ENCODE measurements at places on chromosomes 6 and 20.

DNA sequence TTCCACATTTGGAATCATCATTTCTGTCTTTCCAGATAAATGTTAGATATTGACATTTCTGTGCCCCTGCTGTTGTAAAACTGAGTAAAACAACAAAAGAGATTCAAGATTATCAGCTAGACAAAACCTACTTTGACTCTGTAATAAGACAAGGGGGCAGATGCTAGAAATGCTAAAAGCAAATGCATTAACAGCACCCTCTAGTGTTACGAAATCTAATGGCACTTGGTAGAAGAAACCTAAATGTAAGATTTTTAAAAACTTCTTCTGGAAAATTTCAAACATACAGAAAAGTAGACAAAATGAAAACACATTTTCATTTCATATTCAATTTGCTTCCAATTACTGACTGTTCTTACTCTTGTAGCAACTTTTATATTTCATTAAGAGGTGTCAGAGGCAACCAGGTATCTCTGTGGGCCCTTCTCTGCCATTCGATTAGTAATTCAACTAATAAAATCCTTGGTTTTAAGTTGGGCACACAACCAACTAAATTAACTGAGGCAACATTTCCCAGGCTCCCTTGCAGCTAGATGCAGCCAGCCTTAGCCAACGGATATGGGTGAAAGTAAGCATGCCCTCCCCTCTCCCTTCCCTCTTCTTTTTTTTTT lies 45.0 kb downstream of the SLC23A2 start:
- DNase-seq: peak; percentile 36

- DNase-seq: no peak
Measured at GRCh38 chr6:87851674-87852299, 149.8 kb upstream of the AKIRIN2 start.

DNA sequence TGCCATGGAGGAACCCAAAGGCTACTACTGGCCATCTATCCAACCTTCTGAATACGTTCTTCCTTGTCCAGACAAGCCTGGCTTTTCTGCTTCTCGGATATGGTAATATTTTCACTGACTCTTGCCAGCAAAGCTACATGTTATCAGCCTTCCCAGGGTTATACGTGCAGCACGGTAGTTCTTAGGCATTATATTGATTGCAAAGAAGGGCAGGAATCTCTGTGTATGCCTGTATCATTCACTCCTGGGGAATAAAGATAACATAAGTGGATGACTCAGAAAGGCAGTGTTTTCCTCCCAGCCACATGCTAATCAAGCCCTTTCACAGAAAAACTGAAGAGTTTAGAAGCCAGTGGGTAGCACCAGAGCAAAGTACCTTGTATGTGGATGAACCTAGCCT lies 98.7 kb downstream of the ADGRG6 start:
- no peak for DNase-seq

GRCh38 chr6:29516108-29516507 lies 28.4 kb upstream of the MAS1L start:
- DNase-seq: no peak

GRCh38 chr6:63305277-63305676 lies 14.5 kb downstream of the LGSN start:
- no peak for DNase-seq

DNA sequence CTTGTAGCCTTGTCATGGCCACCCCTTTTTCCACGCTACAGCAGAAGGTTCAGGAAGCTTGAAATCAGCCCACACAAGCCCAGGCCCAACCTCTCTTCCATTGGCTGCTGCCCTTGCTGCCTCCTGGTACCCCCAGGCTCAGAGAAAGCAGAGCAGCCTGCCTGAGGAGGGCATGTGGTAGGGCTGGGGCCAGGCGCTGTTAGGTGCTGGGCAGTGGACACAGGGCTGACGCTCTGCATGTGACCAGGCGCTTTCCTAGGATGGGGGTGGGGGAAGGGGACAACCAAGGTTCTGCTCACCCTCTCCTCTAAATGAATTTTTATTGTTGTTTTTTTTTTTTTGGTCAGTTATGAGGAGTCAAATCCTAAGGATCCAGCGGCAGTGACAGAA lies 36.3 kb upstream of the ID1 start:
- no peak for DNase-seq

DNA sequence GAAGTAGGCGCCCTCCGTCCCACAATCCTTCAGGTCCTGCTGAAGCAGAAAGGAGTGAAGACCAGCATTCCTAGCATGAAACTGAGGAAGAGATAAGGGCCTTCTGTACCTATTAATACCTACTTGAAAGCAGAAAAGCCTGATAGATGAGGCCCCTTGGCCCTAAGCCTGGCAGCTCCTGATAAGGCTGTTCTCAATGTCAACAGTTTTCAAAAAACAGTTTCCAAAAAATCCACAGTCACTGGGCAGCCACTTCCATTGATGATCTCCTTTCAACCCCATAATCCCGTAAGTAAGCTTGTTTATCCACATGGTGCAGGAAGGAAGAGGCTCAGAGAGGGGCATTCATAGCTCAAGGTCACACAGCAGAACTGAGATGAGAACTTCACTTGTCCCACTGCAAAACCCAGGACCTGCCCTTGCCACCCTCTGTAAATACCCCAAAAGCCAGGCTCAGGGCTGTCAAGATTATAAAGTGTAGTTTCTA lies 2.8 kb upstream of the E2F1 start:
- DNase-seq: no peak

- no peak for DNase-seq
Measured at GRCh38 chr6:127946388-127946787, 45.5 kb upstream of the THEMIS start.

- DNase-seq: peak; percentile 83
Measured at GRCh38 chr20:1569415-1569881, 11.9 kb upstream of the SIRPD start.

DNA sequence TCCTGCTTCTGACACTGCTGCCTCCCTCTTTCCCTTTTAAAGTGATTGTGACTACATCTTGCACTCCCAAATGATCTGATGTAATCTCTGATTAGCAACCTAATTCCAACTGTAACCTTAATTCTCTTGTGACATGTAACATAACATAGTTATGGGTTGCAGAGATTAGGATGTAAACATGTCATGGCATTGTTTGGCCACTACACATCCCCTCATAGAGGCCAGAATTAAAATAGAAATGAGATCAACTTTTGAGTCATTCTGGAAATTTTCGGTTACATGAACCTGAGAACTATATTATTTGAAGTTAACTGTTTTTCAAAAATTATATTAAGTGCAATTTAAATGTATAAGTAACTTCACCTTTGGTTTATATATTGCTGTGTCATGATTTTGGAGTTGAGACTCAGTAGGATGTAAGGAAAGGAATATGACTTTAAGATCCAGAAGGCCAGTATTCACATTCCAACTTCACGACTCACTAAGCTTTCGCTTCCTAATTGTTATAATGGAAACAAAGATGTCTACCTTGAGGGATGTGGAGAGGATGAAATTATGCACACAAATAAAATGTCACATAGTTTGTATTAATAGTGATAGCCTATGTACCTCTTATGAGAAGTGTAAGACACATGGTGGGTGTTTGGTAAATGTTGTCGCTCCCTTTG lies 611.9 kb upstream of the MAP3K7 start:
- no peak for DNase-seq

DNA sequence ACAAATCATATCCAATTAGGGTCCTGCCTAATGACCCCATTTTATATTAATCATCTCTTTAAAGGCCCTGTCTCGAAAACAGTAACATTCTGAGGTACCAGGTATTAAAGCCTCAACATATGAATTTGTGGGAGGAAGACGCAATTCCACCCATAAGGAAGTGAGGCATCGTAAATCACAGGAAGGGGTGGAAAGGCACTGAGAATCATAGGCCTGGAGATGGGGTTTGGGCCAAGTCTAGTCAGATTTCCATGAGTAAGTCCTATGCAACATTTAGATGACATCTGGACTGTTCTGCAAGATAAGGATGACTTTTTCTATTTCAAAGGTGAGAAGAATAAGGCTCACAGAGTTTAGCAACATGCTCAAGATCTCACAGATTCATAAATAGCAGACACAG lies 534.0 kb downstream of the KHDRBS2 start:
- no peak for DNase-seq

- peak; percentile 1 for DNase-seq
Measured at GRCh38 chr6:50185006-50185405, 135.3 kb upstream of the DEFB112 start.

- DNase-seq: no peak
Measured at GRCh38 chr6:21609881-21610329, 16.4 kb downstream of the SOX4 start.

- DNase-seq: peak; percentile 58
Measured at GRCh38 chr6:4864519-4864918, 88.3 kb downstream of the CDYL start.

- peak; percentile 71 for DNase-seq
Measured at GRCh38 chr6:109595998-109596397, 95.0 kb downstream of the AK9 start.

- peak; percentile 66 for DNase-seq
Measured at GRCh38 chr6:46090115-46091079, 39.4 kb upstream of the ENPP4 start.

DNA sequence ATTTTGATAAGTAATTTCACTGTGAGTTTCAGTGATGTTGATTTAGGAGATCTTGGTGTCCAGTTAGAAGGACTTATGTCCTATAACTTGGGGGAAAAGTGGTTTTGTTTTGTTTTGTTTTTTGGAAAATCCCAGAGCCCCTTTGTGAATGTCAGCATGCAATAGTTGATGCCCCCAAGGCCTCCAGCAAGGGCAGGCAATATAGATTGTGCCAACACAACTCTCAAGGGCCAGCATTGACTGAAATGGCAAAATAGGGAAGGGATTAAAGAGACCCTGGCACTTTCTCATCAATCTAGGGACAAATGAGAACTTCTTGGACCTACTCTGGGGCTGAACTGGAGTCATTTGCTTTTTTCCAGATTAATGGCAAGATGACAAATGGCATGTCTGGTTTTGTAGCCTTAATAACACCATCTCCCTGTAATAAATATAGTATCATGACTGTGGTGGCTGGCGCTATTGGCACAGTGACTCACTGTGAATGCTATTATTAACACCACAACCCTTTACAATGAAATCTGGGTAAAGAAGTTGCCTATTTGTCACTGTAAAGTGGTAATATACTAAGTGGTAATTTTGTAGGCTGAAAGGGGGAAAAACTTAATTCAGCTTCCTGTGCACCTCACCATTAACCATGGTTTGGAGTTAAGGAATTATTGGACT lies 51.8 kb downstream of the ABRACL start:
- no peak for DNase-seq

DNA sequence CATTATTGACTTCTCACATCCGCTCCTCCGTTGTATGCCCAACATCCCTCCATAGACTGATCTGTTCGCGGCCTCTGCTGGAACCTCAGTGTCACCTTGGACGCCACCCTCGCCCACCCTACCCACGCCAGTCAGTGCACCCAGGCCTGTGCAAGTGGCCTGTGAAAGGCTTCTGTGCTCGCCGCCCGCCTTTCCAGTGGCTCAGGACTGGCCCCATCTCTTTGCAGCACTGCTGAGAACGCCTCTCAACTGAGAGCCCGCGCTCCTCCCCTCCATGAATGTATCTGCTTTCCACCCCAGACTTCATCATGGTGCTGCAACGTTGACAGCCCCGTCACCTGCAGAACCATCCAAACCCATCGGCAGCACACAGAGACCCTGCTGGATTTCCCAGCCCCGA lies 227.3 kb upstream of the QKI start:
- DNase-seq: no peak

DNA sequence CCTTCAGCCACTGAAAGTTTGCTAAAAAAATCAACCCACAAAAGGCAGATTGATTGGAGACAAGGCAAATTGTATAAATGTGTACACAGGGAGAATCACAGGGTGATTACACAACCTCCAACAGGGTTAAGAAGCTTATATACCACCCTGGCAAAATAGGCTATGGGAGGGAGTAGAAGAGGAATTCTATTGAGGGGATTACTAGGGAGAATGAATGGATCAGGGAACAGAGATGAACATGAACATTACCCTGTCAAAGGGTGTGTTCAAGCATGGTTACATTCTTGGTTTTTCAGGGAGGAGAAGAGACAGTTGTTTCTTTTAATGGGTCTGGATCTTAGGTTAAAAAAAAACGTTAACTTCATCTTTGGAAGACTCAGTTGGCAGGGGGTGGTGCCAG lies 5.1 kb upstream of the MRS2 start:
- peak; percentile 55 for DNase-seq

DNA sequence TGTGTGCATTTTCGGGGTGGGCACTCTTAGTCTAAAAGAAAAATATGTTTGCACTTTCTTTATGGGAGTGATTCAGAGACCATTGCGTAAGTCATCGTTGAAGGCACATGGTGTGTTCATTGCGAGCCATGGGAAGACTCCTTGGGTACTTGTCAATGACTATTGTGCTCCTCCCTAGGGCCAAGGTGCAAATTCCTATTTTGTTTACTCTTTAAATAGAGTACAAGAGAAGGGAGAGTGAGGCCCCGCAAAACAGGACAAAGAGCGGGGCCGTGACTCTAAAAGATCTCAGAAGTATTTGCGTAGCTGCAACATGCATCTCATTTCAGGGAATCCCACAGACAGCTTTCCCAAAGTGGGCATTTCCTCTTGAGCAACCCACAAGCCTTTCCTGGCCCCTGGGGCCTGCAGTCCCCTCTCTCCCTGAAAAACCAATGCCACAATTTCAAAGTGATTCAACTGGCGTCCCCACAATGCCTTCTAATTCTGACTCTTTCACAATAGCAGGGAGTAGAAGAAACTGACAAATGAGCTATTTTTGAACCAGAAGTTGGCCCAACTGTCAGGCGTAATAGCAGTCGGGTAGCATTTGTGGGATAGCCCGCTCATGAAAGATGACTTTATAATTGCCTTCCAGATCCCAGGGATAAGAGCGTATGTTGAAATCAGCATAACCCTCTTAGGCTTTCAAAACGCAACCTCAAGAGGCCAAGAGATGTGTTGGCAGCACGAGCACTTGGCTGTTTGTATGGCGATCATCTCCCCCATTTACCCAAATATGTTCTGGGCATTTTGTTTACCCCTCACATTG lies 277.9 kb upstream of the BMP2 start:
- DNase-seq: no peak

DNA sequence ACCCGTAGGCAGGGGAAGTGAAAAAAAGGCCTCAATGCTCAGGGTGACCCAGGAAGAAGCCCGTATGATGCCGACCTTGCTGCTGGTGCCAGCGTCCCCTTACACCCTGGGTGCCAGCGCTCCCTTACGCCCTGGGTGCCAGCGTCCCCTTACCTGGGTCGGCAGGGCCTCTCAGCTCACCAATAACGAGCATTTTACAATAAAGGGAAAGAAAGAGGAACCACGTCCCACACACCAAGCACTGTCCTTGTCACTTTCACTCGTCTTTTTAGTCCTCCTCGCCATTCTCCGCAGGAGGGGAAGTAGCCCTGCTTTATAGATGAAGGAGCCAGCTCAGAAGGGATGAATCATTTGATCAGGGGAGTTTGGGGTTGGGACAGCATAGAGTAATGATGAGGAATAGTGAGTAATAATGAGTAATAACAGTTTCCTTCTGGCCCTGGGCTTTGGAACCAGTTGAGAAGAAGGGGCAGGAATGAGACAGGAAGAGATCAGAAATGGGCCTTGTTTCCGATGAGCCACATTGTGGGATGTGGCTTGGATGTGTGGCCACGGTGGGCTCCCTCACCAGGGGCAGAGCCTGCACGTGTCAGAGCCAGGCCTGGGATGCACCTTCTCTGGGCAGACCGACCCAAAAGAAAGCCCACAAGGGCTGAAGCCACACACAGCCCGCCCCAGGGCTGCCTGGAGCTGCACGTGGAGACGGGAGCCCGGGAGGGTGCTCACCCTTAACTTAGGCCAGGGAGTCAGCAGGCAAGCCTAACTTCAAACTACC lies 75.7 kb downstream of the SYNJ2 start:
- peak; percentile 93 for DNase-seq

GRCh38 chr6:45538641-45539547 lies 161.2 kb upstream of the SUPT3H start:
- DNase-seq: peak; percentile 42

Data from suppressor macrophage (primary cell).